ENCODE measurements at places on chromosomes 4 and X.

- no peak for DNase-seq
Measured at GRCh38 chrX:15948318-15948660, 93.7 kb upstream of the AP1S2 start.

DNA sequence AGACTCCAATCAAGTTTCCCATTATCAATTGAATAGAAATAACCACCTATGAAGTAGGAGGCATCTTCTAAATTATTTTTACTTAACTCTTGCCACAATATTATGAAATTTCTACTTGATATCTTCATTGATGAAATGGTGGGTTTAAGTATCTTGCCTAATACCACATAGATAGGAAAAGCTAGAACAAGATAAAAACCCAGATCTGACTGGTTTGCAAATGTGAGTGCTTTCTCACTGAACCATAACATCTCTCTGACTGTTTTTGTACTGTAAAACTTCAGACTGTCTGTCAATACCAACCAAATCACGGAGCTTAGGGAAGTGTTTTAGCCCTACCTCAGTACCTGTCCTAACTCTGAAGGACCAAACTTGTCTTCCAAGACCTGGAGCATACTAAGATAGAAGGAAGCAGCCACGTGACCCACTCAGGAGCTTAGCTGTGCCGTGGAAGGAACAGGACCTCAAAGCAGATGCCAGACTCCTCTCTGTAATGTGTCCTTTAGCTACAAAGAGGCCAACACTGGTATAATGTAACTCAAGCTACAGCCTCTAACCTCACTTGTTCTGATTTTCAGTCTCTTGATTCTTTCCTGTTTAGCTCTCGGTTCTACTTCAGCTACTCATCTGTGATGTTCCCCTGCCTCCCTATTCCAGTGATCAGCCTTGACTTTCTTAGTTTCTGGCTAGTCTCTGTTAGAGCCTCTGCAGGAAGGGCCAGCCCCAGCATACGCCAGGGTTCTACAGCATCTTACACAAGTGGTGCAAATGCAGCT lies 84.4 kb downstream of the LRP2BP start:
- DNase-seq = no peak

DNA sequence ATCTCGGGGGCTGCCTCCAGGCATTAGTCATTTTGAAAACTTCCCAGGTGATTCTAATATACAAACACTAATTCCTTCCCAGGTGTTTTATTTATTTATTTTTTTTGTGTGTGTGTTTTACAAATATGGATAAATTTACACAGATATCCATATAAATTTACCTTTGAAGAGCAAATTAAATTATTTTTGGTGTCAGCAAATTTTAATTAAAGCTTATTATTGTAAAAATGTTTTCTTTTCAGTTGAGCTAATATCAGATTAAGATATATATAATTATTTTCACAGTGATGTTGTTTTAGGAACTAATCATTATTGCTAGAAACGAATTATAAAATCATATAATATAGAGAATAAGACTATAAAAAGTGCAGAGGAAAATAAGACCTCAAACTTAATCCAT lies 62.0 kb upstream of the FREM3 start:
- DNase-seq = no peak

GRCh38 chrX:40061871-40062524 lies 35.8 kb downstream of the BCOR start:
- no peak for DNase-seq

DNA sequence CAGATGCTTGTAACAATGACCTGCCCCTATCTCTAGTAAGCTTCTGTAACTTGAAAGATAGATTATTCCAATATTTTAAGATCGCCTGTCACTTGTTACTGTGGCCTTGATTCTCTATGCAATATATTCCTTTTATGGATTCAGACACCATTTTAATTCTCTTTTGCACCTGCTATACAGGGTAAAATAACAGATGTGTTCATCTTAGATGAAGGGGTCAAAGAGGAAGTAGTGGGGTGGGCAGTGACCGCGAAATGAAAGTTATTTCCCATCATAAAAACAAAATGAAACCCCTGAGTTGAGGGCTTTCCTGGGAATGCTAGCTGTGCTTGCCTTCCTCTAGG lies 175.9 kb downstream of the TSPAN5 start:
- no peak for DNase-seq

- DNase-seq = no peak
Measured at GRCh38 chr4:98827661-98828060, 101.3 kb downstream of the EIF4E start.

- no peak for DNase-seq
Measured at GRCh38 chr4:117771647-117772337, 262.5 kb upstream of the NDST3 start.

- no peak for DNase-seq
Measured at GRCh38 chr4:148574502-148574901, 132.3 kb upstream of the NR3C2 start.

DNA sequence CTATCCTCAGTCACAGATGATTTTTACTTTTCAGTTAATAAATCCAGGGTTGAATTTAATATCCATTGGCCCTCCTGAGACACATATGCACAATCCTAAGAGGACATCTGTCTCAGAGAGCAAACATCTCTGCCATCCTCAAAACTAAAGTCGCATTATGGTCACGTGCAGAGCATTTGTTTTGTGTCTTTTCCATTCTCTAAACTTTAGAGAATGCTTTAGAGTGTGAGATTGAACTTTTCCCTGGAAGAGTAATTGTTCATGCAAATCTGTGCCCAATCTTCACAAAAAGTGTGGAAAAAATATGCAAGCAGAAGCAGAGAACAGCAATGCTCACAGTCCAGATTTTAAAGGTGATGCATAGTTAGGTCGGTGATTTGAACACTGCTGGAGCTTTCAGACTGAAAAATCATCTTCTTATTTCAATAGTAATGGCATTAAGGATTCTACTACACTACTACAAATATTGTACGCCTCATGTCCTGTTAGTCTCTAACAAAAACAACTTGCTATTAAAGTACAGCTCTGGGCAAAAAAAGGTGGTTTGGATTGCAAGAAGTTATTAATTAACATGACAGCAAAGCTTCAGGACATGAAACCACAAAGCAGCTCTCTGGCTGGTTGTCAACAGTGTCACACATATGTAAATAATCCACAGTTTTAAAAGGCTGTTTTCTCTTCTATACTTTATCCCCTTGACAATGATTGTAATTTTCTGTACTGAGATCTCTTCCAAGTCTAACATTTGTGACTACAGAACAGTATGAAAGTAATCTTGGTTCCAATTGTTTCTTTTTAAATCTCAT lies 19.9 kb downstream of the DCHS2 start:
- DNase-seq = no peak

DNA sequence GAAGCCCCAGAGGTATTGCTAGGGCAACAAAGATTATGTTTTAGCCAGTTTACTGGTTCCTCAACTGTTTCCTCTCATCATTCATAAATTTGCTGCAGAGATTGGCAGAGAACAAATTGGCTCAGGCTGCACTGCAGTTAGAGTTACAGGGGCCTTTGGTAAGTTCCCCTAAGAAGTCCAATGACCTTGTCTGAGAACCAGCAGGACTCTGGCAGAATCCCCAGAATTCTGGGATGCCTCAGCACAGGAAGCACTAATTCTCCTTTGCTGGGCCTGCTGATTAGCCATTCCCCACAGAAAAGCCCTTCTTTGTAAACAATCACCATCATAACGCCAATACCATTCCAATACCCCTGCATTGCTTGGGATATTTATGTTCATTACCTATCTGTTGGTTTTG lies 151.3 kb downstream of the USP46 start:
- no peak for DNase-seq

DNA sequence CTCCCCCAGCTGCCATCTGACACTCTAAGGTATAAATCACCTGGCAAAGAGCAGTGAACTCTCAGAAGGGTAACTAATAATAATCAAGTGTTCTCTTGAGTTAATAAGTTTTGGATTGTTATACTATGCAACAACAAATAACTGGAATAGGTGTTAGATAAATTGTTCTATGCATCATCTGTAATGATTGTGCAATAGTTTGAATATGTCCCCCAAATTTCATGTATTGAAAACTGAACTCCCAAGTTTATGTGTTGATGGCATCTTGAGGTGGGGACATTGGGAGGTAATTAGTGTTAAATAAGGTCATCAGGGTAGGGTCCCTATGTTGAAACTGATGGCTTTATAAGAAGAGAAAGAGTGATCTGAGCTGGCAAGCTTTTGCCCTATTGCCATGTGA lies 272.7 kb upstream of the TAPT1 start:
- DNase-seq = no peak

DNA sequence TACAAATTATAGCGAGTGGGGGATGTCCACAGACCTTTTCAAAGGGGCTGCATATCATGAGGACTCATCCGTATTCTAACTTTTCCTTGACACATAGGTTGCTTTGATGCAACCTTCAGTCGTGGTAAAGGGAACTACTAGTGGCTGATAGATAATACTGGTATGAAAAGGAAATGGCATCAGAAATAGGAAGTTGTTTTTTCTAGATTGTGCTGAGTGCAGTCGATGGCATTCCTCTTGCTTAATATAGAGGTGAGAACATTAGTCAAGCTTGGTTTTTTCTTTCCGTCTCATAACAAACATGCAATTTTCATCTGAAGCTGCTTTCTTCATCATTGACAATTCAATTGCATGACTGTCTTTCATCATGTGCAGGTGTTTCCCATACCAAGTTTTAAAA lies 16.6 kb downstream of the ENPEP start:
- DNase-seq = no peak

- DNase-seq = no peak
Measured at GRCh38 chr4:87339440-87339839, 16.8 kb upstream of the HSD17B13 start.

- DNase-seq = no peak
Measured at GRCh38 chr4:75412746-75413145, 101.5 kb downstream of the RCHY1 start.

DNA sequence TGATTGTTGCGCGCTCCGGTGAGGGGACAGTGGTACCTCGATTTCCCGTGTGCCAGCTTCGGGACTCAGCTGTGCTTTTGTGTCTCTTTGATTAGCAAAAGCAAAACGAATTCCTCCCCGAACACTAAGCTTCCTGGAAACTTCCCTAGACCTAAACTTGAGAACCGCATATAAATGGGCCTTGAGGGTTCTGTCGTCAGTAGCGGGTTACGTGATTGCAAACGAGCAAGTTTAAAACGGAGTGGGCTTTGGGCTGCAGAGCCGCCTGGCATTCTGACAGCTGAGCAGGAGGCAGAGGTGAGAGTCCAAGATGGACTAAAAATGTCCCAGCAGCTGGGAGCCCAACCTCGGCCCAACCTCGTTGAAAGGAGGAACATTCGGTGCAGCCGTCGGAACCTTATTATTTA lies 1.2 kb upstream of the TAPT1 start:
- DNase-seq = no peak

DNA sequence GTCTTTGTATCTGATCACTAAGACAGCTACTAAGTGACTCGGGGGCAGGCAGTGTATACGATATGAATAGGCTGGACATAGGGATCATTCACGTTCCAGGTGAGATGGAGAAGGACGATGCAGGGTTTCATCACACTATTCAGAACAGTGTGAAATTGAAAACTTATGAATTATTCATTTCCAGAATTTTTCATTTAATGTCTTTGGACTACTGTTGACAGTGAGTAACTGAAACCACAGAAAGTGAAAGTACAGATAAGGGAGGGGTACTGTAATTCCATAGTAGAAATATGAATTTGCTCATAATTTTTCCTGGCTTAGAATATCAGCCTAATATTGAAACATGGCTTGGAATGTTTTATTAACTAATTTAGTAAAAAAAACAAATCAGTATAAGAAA lies 24.4 kb downstream of the TMEM144 start:
- DNase-seq = no peak

DNA sequence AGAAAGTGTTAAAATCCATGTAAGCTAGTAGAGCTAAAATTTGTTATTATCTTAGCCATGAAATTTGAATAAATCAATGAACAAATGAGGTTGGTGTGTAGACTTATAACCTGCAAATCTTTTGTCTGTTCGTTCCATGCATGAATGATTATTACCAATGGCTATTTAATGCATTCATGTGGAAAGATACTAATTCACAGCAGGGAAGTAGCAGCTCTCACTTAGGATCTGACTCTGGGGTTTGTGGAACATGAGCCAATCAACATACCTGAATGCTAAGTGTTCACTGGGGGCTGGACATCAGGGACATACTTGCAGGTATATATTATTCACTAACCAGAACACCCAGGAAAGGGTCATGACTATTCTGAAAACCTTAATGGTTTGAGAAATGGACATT lies 444.1 kb downstream of the STIM2 start:
- no peak for DNase-seq

- no peak for DNase-seq
Measured at GRCh38 chr4:67344594-67345380, 200.5 kb downstream of the CENPC start.

DNA sequence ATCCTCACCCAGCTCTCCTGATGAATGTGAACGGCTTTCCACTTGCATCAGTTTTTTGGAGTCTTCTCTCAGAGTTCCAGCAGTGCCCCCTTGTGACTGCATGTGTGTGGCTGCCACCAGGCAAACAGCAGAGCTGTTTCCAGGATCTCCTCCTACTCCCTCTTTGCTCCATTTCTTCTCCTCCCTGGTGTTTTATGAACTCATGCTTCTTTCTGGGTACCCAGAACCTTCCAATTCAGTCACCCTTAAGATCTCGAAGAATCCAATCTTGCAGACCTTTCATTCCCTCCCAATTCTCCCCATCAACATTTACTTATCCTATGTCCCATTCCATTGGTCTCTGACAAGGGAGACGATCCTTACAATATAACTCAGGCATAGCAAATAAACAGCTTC lies 6.8 kb upstream of the TCEANC start:
- no peak for DNase-seq

DNA sequence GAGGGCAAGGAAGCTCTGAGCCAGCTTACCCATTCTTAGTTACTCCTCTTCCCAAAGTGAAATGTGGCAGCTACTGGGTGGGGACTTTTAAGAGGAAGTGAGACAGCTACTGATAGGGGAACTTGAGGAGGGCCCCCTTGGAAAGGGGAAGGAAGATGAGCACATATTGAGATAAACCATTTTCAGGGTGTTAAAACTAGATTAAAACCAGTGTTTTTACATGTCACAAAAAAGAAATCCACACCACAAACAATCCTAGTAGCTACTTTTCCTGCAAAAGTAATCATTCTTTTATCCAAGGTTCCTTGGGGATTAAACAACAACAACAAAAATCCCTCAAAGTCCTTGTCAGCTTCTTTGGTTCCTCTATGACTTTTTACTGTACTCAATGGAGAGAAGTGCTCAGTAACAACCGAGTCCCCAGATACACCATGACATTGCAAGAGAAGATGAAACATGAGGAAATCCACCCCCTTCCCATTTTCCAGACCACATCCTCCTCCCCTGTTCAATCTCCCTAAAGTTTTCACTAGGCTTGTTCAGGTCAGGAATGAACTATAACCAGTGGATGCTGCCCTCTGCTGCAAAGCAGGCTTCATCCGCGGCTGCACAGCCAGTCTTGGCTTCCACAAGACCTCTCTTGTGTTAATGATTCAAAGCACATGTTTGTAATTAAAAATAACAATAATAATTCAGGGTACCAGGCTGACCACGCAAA lies 113.5 kb upstream of the TMEM164 start:
- DNase-seq = no peak

DNA sequence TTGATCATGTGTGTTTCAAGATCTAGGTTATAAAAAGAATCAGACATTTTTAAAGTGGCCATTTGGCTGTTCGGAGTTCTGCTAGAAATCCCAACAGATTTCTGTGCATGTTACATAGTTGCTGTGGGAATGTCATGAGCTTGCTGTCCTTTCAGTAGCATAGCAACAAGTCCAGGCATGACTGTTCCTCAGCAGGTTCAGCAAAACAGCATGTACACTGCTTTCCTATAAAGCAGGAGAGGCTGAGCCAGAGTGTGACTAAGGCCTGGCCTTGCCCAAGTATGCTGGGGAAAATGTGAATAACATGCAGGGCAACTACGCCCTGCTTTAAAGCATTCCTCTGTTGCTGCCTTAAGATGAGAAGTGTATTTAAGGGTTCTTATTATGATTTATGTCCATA lies 217.1 kb upstream of the SMIM31 start:
- DNase-seq = peak; percentile 90
